ENCODE measurements at places on chromosomes 11 and 22.

DNA sequence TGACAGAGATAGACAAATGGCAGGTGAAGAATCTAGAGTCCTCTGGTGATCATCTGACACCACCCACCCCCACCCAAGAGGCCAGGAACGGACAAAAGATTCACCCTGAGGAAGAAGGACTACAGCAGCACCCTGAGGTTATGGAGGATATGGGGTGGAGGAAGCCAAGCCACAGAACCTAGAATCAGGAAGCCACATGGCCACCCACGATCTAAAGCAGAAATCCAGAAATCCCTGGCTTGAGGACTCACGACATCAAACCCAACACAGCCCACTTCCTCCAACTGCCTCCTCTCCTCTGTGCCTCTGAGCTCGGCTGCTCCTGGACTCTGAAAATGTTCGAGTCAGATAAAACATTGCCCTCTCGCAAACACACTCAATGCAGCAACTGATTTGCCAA lies 364.3 kb downstream of the SHANK2 start:
- no peak for DNase-seq

- DNase-seq, result no peak
These were observed 76.8 kb downstream of the C11orf58 start for GRCh38 chr11:16815047-16815767.

- no peak for DNase-seq
These were observed 75.1 kb downstream of the DBX1 start for GRCh38 chr11:20084921-20085814.

- no peak for DNase-seq
These were observed 988 bp downstream of the TNRC6B start for GRCh38 chr22:40178417-40179409.

DNA sequence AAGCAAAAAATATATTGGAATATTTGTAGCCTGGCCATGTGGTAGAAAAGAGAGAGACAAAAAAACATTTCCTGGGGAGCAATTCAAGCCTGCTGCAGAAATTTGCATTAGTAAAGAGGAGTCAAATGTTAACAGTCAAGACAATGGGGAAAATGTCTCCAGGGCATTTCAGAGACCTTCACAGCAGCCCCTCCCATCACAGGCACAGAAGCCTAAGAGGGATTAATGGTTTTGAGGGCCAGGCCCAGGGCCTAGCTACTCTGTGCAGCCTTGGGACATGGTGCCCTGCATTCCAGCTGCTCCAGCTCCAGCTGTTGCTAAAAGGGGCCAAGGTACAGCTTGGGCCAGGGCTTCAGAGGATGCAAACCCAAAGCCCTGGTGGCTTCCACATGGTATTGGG lies 46.8 kb downstream of the PGR start:
- no peak for DNase-seq

- no peak for DNase-seq
These were observed 563 bp downstream of the BID start for GRCh38 chr22:17773606-17774205.

GRCh38 chr11:72573072-72573854 lies 101.0 kb downstream of the PDE2A start:
- no peak for DNase-seq

DNA sequence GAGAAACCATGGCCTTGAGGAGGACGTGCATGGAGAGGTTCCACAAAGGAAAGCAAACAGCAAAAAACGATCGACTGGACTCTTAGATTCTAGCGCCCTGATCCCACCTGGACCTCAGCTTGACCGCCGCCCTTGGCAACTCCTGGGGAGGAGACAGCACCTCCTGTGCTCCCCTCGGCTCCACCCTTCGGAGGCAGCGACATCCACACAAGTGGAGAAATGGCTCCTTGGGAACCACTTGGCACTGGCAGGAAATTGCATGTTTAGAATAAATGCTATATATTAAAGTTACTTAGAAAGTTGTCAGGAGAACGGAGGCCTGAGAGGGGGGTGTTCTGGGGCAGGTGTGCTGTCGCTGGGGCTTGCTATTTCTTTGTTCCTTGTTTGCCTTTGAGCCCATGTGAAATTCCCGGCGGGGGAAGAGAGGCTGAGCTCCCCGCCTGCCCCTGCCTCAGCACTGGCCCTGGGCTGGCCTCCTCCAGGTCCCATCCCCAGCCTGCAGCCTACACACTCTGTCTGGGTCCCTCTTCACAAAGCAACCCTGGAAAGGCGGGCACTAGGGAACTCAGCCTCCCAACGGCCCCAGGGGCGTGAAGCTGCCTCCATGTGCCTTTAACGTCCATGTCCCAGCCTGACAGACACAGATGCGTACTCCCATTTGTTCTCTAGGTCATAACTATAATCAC lies 395.3 kb downstream of the BRD1 start:
- no peak for DNase-seq

DNA sequence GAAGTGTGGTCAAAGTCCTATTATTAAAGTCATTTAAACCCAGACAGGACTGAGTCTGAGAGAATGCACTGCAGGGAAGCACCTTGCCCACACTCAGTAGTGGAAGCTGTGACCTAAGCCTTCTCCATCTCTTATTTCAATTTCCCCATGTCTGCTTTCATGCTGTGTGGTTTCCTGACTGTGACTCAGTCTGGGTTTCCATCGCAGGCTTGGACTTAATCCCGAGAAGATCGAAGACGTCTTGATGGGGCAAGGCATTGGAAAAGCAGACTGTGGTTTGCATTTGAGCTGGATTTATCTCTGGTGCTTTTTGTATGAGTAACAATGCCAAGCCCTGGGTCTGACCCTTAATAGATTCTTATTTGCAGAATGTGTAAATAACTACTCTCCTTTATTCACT lies 238.9 kb downstream of the NTM start:
- DNase-seq, result no peak

DNA sequence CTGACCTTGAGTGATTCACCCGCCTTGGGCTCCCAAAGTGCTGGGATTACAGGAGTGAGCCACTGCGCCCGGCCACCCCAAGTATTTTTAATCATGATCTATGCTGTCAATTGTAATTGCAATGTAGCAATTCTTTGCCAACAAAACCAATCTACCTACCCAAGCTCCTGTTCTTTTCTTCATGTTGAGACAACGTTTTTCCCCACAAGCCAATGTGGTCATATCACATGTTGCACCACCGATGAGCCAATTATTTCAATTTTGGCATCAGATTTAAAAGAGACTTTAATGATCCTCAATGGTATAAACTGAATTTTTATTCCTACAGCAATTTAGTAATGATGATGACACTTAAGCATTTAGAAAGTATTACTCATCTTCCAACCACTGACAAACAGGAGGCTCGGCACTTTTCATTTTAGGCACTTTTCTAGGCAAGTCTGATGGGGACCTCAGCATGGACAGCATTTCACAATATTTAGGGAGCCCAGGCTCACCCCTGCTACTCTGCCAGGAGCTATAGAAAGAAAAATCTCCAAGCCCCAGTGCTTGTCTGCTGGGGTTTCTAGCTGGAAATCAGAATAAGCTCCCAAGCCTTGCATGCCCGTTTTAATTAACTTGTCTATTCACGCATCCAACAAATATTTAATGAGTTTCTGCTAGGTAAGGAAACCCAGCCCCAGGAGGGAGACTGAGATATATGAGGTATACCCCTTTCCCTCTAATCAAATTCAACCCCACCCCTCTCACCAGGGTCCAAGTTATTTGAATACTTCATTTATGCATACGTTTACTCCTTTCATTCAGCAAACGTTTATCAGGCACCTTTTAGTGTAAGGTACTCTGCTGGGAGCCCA lies 291.4 kb downstream of the ST3GAL4 start:
- DNase-seq, result no peak

GRCh38 chr11:14656536-14657457 lies 13.2 kb downstream of the PDE3B start:
- no peak for DNase-seq
